NCI-H526 treated with DMSO at 0.1 percent for 48 hours (cell line): ENCODE measurements at places on chromosomes 1 and 21.

DNA sequence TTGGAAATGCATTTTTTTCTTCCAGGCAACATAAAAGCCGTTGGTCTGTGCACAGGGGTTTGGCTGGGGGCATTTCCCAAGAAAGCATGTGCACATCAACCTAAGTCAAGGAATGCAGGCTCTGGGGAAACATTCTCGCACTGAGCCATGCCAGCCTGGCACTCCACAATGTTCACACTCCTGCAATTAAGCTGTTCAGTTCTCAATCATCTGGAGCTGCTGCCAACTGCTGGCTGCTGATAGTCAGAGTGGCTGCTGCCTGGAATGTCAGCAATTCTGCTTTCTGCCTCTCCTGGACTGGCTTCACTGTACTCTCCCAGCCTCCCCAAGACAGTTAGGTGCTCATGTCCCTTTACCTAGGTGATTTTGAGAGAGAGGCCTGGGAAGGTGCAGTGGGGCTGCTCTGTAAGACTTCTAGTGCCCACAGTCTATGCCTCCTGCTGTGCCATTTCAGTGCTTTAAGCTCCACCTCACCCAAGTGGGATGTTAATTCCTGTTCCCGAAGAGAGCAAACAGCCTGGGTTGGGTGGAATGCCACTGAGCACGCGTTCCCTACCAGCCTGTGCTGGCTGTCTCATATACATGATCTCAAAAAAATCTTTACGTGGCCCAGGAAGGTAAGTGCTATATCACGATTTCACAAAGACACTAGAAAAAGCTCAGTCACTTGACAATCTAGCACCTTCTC, 131.7 kb downstream of the BRINP2 start:
- DNase-seq, result no peak

DNA sequence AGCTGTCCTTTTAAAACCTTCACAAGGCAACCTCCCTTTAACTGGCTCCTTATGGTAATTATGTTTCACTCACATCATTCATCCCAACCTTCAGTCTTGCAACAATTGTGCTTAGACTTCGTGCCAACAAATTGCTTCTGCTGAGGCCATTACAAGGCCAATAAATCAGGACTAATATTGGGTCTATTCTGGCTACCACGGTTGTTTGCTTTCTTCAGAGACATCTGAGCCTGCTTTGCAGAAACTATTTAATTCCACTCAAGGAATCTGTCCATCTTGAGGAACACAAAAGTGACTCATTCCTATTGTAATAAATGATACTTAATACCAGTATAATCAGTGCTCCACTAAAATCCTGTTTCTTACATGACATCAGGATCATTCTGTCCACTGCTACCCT, 2.6 kb upstream of the GSTM4 start:
- DNase-seq, result no peak

DNA sequence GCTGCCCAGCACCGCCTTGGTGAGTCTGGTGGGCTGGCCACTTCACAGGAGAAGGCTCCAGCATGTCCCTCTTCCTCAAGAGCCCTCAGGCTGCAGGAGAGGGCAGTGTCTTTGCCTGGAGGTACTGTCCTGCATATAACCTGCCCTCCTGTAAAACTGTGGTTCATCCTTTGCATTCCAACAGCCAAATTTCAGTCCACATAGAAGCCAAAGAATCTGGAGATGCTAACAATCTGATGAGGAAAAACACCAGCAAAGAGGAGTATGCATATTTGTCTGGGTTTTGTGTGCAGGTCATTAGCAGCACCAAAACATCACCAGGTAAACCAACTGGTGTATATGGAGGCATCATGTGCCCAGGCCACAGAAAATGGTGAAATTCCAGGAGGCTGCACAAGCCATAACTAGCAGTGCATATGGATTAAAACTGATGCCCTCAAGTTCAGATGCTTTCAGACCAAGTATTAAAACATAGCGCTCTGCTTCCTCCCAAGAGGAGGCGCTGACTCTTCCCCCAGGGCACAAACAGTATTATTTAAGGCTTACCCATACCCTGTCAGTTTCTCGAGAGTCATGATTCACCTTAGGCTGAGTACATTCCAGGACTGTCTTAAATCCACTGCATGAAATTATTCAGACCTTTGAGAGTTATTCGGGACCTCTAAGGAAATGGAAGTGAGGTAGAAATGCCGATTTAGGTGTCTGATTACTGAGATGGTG, 150.5 kb upstream of the COA6 start:
- DNase-seq, result no peak

DNA sequence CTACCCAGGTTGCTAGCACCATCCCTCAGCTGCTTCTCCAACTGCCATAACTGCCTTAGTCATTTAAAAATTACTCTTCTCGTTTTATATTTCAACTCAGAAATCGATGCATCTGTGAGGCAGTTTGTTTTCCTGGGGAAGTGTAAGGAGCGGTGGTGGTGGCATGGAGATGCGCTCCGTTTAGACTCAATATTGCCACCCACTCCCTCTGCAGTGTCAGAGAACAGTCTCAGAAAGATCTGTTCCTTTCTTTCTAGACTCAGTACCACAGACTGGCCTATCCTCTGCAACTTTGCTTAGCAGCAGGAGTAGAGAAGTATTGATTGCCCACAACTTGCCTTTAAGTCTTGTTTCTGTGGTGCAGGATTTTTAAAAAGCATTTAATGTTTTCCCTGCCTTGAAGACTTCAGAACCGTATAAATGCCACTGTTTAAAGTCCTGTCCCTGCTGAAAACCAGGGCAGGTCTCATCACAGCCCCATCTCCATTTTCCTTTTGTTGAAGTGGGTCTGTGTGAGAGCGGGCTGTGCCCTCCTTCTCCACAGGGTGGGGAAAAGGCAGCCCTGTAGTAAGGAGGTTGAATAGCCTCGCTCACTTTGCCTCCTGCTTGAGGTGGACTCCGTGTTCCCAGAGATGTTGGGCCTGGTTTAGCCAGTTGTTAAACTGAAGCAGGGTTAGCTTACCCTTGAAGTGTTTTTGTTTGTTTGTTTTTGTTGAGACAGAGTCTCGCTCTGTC, 105.2 kb downstream of the NFIA start:
- no peak for DNase-seq

- DNase-seq, result no peak
These were observed 2.2 kb upstream of the SPRR4 start for GRCh38 chr1:152968248-152968647.

DNA sequence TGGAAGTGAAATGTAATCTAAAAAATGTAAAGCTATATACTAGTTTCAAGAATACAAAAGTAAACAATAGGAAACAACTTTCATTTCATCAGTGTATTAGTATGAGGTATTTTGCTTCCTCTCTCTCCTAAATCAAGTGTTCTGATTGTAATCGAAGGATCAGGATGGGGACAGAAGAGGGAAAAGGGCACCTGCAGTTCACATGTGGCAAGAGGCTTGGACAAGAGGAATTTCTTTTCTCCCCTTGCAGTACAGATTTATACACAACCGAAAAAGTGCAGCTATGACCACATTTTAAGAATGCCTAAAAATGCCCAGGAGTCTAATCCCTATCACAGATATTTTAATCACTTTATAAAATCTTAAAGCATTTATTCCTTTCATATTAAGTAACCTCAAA, 63.7 kb downstream of the NRIP1 start:
- no peak for DNase-seq

DNA sequence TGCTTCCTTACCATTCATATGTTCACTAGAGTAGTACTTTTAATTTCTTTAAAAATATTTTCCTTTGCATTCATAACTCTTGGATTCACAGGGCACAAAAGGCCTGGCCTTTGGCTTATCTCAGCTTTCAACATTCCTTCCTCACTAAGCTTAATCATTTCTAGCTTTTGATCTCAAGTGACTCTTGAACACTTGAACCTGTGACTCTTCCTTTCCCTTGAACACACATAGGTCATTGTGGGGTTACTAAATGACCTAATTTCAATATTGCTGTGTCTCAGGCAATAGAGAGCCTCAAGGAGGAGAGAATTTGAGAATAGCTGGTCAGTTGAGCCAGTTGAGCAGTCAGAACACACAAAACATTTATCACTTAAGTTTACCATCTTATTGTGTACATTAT, 49.9 kb downstream of the COL11A1 start:
- no peak for DNase-seq

DNA sequence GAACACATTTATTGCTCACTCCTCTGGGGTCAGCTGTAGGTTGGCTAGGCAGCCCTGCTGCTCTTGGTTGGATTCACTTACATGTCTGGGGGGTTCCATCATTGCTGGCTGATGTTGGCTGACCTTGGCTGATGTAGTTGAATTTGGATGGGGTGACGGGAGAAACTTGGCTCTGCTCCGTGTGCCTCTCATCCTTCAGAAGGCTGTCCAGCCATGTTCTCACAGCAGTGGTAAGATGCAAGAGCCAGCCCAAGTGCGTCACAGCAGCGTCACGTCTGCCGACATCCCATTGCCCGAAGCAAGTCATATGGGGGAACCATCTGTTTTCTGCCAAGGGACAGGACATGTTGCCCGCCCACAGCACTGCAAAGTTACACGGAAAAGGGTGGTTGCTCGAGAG, 613.5 kb downstream of the MATN1 start:
- no peak for DNase-seq
